ENCODE measurements at places on chromosomes 13 and 19. TPM values are rescaled to one million over a fixed set of nuclear protein-coding genes. Genes with fewer than 3 reads are reported as not detected.

The ITGBL1 gene
- total RNA-seq: 37.1 TPM

The NOSIP gene
- total RNA-seq: 195 TPM

The PLPP2 gene
- not detected for total RNA-seq

The RDH8 gene
- not detected for total RNA-seq

The REEP6 gene
- total RNA-seq: 34.7 TPM

The FARP1 gene
- 20.9 TPM for total RNA-seq

DNA sequence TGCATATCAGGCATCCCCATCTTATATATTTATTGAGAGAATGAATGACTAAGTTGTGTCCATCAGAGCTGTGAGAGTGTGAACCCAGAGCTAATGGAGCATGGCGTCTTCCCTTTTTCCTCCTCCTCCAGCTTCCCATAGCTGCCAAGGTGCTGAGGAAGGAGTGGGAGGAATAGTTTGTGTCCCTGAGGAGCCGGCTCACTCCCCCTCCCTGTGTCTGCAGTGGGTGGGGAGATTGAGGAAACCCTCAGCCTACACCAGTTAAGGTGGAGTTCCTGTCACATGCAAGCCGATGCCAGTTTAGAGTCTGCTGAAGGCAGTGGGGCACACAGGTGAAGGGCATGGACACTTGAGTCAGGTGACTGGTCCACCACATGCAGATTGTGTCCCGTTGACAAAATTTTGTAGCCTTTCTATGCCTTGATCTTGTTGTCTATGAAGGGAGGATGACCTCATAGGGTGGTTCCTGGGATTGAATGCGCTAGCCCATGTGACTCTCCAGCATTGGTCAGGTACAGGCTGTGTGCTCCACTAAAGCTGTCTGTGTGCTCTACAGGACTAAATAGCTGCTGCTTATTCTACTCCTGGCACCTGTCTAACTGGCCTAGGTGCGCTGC is 47.6 kb upstream of the GPI start:
- no peak for DNase-seq
- H3K27me3 ChIP-seq: no peaks in the 10 kb centered on the region
- no peak overlapping the region for H3K27ac ChIP-seq
- H3K36me3 ChIP-seq: no peaks in the 10 kb centered on the region
- H3K4me3 ChIP-seq: no peak overlapping the region
- peaks cover 16% of the 10 kb centered on the region for H3K4me1 ChIP-seq

DNA sequence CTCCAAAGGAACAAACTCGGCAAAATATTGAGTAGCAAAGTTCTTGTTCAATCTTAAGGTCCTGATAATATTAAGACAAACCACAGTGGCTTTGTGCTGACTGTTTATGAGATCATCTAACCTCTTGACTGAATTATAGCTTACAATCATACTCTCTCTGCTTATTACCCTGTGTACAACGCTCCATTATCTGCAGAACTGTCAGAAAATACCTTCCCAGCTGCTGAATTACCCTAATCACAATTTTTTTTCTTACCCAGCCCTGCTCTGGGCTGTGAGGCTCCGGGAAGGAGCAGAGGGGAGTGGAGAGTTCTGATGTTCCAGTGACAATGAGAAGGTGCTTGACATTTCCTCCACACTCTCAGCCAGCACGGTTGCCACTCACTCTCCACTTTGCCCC is 64.8 kb downstream of the DCT start:
- H3K4me1 ChIP-seq: peaks cover 19% of the 10 kb centered on the region
- no peak overlapping the region for H3K27ac ChIP-seq
- no peak overlapping the region for H3K4me3 ChIP-seq
- H3K36me3 ChIP-seq: no peaks in the 10 kb centered on the region
- no peaks in the 10 kb centered on the region for H3K27me3 ChIP-seq
- DNase-seq: no peak

- H3K27me3 ChIP-seq: no peaks in the 10 kb centered on the region
- peak; percentile 34 for DNase-seq
- H3K36me3 ChIP-seq: no peaks in the 10 kb centered on the region
- H3K4me3 ChIP-seq: peak overlapping the region; percentile 97
- H3K27ac ChIP-seq: peak overlapping the region; percentile 92
Observed at GRCh38 chr13:77329911-77330584, 3.2 kb upstream of the MYCBP2 start.

- DNase-seq: no peak
- no peak overlapping the region for H3K27ac ChIP-seq
- no peaks in the 10 kb centered on the region for H3K36me3 ChIP-seq
- no peak overlapping the region for H3K4me3 ChIP-seq
- H3K27me3 ChIP-seq: no peaks in the 10 kb centered on the region
- H3K4me1 ChIP-seq: peaks cover 20% of the 10 kb centered on the region
Observed at GRCh38 chr19:6797646-6798045, 25.1 kb downstream of the VAV1 start.

GRCh38 chr13:97279913-97280312 is 57.8 kb downstream of the MBNL2 start:
- peaks cover 41% of the 10 kb centered on the region for H3K4me1 ChIP-seq
- H3K27me3 ChIP-seq: no peaks in the 10 kb centered on the region
- peak; percentile 51 for DNase-seq
- H3K36me3 ChIP-seq: 0 out of 2 replicates have a peak, but pooled peaks cover 3% of the 10 kb centered on the region
- 0 out of 2 replicates have a peak overlapping the region, but pooled peaks have one; percentile 5 for H3K27ac ChIP-seq
- H3K4me3 ChIP-seq: no peak overlapping the region

DNA sequence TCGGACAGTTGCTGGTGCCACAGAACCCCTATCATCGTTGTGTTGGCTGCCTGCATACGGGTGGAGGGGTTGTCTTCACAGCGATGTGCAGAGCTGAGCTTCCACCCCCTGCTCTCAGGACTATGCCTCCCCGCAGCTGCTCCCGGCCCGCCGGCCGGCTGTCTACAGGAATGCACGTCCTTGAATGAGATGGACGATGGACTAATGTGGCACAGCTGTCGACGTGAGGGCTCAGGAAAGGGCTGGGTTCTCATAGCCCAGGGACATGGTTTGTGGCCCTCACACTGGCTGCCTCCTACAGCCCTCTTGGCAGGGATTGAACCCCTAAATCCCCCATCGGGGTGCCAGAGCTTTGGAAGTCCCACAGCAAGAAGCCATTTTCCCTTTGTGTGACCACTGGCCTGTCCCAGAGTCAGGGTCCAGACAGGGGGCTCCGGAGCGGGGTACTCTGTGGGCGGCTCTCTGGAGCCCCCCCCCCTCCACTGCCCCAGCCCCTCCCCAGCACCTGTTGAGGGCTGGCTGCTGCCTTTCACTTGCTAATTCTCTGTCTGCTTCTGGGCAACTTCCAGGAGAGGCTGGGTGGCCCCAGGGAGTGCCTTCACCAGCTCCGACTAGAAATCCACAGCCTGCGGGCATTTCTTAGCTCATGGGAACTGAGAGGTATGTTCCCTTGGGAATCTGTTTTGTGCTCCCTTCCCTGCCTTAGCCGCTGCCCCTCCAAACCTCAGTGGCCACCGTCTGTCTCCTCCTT is 40.2 kb downstream of the TSSK6 start:
- H3K27me3 ChIP-seq: no peaks in the 10 kb centered on the region
- no peak for DNase-seq
- H3K4me1 ChIP-seq: peaks cover 21% of the 10 kb centered on the region

- no peak for DNase-seq
- no peak overlapping the region for H3K4me3 ChIP-seq
- no peaks in the 10 kb centered on the region for H3K36me3 ChIP-seq
Observed at GRCh38 chr19:38250821-38251563, 5.2 kb downstream of the PPP1R14A start.

DNA sequence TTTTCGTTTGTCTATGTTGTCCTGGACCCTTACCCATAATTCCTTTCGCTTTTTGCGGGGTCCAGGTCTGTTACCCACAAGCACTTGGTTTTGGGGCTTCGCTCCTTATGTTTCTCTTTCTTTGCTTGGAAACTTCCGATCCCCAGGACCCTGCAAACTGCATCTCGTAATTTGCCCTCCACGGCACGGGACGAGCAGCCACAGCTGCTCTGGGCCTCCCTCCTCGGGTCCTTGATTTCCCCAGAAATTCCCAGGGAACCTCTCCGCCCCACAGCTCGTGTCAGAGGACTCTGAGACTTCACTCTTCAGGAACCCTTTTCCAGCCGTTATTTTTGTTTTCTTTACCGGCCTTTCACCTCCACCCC is 599 bp downstream of the SNRNP70 start:
- peak overlapping the region; percentile 81 for H3K4me3 ChIP-seq
- peak overlapping the region; percentile 66 for H3K27ac ChIP-seq
- peaks cover 24% of the 10 kb centered on the region for H3K36me3 ChIP-seq
- H3K4me1 ChIP-seq: peaks cover 4% of the 10 kb centered on the region
- no peak for DNase-seq

GRCh38 chr19:41784312-41784711 is 12.1 kb upstream of the CEACAM3 start:
- DNase-seq: no peak
- no peaks in the 10 kb centered on the region for H3K36me3 ChIP-seq
- H3K4me1 ChIP-seq: peaks cover 22% of the 10 kb centered on the region
- H3K27me3 ChIP-seq: no peaks in the 10 kb centered on the region

DNA sequence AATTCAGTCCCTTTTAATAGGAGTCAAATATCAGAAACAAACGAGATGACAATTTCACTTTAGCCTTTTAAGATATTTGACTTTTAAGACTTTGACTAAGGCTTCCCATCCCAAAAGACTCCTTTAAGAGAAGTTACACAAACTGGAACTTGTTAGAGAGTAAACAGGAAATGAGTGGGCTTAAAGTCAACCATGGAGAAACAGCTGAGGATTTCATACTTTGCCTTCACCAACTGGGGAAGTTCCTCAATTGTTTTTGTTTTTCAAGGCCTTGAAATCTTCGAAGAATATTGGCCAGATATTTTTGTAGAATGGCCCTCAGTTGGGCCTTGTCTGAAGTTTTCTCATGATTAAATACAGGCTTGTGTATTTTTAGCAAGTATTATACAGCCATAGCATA is 227.3 kb downstream of the POU4F1 start:
- H3K4me3 ChIP-seq: no peak overlapping the region
- H3K27ac ChIP-seq: no peak overlapping the region
- DNase-seq: no peak
- H3K36me3 ChIP-seq: no peaks in the 10 kb centered on the region
- no peaks in the 10 kb centered on the region for H3K27me3 ChIP-seq
- no peaks in the 10 kb centered on the region for H3K4me1 ChIP-seq

GRCh38 chr19:29741776-29742175 is 26.7 kb upstream of the C19orf12 start:
- H3K27me3 ChIP-seq: peaks cover 17% of the 10 kb centered on the region
- no peaks in the 10 kb centered on the region for H3K36me3 ChIP-seq
- no peak overlapping the region for H3K4me3 ChIP-seq
- DNase-seq: no peak
- no peak overlapping the region for H3K27ac ChIP-seq

DNA sequence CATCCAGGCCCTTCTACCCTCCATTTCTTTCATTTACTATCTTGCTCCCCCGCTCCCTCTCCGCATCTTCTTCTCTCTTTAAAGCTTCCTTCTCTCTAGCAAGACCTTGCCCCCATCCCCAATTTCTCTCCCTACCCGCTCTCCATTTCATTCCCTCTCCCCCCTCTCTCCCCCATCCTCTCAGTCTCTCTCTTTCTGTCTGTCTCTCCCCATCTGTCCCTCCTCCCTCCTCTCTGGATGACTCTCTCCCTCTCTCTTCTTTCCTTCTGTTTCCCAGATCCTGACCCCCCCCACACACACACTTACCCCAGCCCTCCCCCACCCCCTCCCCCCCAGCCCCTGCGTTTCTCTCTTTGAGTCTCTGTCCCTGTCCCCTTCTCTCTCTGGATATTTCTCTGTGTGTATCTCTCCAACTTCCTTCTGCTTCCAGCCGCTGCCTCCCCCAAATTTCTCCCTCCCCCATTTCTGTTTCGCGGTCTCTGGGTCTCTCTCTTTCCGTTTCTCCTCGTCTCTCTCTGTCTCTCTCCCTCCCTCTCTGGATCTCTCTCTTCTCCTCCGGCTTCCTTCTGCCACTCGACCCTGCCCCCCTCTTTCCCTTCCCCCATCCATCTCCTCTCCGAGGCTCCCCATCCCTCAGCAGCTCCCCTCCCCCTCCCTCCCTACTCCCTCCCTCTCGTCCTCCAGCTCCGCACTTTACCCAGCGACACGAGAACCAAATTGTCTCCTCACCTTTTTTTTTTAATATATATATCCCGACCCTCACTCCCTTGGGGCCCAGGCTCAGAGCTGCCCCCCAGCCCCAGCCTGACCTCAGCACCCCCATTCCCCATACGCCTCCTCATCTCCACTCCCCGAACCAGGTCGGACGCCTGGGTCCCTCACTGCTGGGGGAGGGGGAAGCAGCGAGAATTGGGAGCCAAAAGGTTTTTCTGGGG is 3.6 kb upstream of the CACNG8 start:
- peaks cover 5% of the 10 kb centered on the region for H3K4me1 ChIP-seq
- H3K4me3 ChIP-seq: no peak overlapping the region
- DNase-seq: no peak

DNA sequence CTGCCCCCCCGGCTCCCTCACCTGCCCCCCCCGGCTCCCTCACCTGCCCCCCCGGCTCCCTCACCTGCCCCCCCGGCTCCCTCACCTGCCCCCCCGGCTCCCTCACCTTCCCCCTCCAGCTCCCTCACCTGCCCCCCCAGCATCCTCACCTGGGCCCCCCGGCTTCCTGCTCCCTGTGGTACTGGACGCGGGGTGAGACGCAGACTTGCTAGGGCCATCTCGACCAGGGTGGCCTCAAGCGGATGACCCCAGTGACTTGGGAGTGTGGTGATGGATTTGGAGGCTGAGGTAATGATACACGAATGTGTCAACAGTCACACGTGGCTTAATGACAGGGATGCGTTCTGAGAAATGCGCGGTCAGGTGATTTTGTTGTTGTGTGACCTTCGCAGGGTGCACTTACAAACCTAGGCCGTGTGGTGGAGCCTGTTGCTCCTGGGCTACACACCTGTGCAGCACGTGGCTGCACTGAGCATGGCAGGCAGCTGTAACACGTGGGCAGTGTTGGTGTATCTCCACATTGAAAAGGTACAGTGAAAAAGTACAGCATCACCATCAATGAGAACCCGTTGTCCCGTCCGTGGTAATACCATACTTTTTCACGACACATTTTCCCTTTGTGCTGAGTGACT is 197.8 kb downstream of the TEX29 start:
- DNase-seq: no peak
- H3K4me3 ChIP-seq: no peak overlapping the region
- H3K27me3 ChIP-seq: peaks cover 18% of the 10 kb centered on the region
- no peaks in the 10 kb centered on the region for H3K4me1 ChIP-seq
- H3K27ac ChIP-seq: no peak overlapping the region

GRCh38 chr19:17577457-17578097 is 22.1 kb downstream of the COLGALT1 start:
- no peak overlapping the region for H3K27ac ChIP-seq
- H3K27me3 ChIP-seq: no peaks in the 10 kb centered on the region
- no peak overlapping the region for H3K4me3 ChIP-seq
- no peaks in the 10 kb centered on the region for H3K4me1 ChIP-seq

Measured in PC-3 (cell line).